Stimulated activated CD4-positive, alpha-beta T cell treated with anti-CD3 and anti-CD28 coated beads, TNF-alpha, amount 100 ng/mL, for 1 hour (primary cell): ENCODE measurements at places on chromosomes 7 and 10.

DNA sequence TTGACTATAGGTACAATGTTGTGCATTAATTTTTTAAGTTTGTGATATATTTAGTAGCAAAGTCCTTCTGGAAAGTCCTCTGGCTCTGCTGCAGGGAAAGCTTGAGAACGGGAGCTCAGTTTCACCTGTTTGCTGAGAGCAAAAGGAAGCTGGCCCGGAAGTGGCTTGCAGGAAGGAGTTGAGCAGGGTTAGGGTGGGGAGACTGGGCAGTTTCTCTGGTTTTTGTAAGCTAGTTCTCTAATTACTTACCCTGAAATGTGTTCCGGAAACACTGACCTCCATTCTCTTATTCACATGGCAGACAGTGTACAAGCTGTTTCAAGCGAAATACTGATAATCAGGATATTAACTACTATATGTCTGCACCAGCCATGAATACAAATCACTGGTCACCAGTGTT, 22.3 kb downstream of the MAP3K8 start:
- no peak for DNase-seq

DNA sequence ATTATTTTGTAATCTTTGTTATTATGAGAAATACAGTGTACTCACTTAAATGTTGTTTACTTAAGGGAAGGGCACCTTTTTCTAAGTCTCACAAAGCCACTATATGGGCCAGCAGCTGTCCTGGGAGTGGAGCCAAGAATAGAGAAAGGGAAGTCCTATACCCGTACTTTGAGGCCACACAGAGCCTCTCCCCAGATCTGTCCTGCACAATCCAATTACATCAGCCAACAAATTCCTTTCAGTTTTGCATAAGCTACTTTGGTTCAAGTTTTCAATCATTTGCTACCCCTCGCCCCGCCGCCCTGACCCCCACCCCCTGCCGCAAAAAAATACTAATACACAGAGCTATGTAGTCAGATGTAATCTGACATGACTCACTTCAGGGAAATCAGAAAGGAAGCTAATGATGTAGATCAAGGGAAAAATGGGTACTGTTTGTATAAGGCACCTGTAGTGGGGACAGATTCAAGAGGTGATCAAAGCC, 297.4 kb upstream of the NEBL start:
- no peak for DNase-seq

DNA sequence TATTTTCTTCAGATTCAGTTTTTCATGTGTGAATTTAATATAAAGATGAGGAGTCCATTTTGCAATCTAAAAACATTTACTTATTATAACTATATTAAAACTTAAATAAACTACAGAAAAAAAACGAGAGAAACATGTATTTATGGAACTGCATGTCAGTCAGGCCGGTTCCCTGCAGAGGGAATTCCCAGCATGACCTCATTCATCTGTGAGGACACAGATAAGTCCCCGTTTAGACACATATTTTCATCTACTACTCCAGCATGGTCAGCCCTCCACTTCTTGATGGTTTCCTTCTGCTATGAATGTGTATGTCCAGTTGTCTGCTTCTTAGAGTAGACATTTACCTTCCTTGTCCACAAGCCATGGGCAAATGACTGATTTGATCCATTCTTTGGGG, 339.1 kb downstream of the SEMA3D start:
- no peak for DNase-seq

- DNase-seq, result no peak
These were observed 10.3 kb downstream of the KCP start for GRCh38 chr7:128900237-128900636.

GRCh38 chr7:37598824-37599223, 84.7 kb upstream of the GPR141 start:
- DNase-seq, result no peak

- DNase-seq, result no peak
These were observed 176.2 kb downstream of the PTEN start for GRCh38 chr10:88039496-88040200.

DNA sequence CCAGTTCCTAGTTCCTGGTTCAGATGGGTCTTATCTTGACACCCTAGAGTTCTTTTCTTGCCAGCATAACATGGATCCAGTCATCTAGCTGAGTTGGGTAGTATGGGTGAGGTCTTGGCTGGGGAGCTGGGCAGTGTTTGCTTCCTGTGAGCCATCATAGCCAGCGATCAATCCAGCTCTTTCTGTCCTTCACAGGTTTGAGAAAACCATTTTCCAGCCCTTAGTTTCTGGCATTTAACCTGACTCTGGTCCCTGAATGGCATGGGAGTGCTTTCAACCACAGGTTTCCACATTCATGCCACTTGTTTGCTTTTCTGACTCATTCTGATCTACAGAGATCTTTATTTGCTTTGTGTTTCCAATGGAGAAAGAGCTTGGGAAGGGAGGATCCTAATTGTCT, 8.6 kb downstream of the SLC13A1 start:
- no peak for DNase-seq

- no peak for DNase-seq
These were observed 117.6 kb upstream of the JCAD start for GRCh38 chr10:30176776-30177533.

DNA sequence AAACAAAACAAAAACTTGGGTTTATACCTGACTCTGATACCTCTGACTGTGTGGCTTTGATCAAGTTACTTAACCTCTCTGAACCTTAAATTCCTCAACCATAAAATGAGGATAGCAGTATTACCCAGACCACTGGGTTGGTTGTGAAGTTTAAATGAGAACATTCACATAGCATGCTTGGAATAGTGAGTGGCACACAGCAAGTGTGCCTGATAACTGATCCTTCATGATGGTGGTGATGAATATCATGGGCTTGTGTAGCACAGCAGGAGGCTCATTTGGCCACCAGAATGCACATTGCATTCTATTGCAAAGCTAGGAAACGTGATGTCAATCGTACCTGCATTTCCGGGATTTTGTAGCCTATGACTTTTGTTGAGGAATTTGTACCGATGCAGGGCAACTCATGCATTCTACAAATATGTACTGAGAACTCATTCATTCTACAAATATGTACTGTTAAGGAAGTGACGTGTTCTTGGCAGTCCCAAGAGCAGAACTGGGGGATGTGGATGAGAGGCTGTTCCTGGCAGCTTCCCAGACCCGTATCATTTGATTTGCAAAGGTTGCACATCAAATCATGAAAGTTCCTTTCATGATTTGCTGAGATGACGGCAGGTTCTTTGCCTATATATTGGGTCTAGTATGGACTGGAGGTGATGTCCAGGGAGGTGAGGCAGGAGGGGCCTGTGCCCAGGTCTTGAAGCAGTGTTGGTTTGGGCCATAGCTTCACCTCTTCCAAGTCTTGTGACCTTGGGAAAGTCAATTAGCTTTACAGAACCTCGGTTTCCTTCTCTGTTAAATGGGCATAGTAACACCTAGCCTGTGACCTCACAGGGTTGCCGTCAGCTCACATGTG, 94.6 kb upstream of the SMNDC1 start:
- no peak for DNase-seq

GRCh38 chr10:88991161-88991898, 732 bp downstream of the FAS start:
- DNase-seq, result no peak

- no peak for DNase-seq
These were observed 23.2 kb upstream of the BMPR1A start for GRCh38 chr10:86733260-86733671.

GRCh38 chr10:31906039-31906438, 22.6 kb downstream of the ARHGAP12 start:
- no peak for DNase-seq
